ENCODE measurements at places on chromosomes 3 and 15.

GRCh38 chr3:128922804-128923459, 43.5 kb downstream of the ACAD9 start:
- DNase-seq, result no peak

DNA sequence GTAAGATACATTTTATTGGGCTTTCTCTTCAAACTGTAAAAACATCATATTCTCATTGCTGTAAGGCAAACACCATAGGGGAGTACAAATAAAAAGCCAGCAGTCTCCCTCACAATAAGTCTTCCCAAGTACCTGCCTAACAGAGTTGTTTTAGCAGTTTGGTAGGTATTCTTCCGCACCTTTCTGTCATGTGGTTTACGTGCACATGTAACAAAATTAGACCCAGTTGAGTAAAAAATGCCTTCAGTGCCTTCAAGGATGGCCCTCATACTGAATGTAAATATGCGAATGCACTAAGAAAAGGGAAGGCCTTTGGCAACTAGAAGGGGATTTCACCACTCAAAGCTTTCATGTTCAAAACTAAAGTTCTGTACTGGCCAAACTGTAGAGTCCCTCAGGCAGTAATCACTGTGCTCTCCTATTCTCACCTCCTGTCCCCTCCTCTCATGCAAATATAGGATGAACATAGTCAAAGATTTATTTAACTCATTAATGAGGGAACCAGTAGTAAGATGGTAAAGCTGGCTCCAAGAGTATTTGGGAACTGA, 26.4 kb downstream of the USP3 start:
- DNase-seq, result no peak

DNA sequence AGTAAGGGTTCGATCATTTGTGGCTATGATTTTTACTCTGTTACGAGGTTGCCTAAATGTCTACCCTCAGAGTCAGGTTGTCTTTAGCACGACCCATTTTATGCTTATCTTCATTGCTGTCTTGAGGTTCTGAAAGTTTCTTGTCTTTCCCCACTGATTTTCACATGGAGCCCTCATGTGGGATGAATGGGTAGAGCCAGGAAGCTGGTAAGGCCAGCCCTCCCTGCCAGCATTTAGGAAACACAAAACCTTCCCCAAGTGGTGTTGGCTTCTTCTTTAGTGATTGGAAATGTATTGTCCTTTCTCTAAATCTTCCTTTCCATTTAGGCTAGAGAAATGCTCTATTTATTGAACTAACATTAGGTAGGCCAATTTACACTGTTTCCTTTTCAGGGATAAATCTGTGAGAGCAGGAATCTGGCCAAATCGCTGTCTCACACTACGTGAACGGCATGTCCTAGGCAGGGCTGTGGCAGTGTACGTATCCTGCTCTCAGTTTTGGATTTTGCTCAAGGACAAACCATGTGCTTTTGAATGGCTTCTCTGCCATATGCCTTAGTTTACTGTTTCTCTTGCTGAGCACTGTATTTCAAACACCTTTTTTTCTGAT, 43.7 kb downstream of the MYZAP start:
- no peak for DNase-seq

GRCh38 chr3:36803091-36803791, 38.9 kb upstream of the DCLK3 start:
- no peak for DNase-seq

- DNase-seq, result no peak
Measured at GRCh38 chr3:184583578-184584451, 22.2 kb downstream of the EPHB3 start.

DNA sequence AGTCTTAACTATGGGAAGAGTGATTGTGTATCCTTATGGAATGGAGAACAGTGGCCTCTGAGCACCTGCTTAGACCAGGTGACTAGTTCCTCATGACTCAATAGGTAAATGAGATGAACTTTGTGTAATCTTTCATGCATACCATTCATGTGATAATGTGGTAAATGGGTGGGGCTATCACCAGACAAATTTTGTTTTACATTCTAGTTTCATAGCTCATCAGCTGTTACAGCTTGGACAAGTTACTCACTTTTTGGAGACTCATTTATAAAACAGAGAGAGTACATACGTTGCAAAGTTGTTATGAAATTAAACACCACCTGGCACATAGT, 103.7 kb upstream of the TGFBR2 start:
- peak; percentile 48 for DNase-seq

GRCh38 chr3:191382661-191383060, 52.3 kb upstream of the UTS2B start:
- no peak for DNase-seq

DNA sequence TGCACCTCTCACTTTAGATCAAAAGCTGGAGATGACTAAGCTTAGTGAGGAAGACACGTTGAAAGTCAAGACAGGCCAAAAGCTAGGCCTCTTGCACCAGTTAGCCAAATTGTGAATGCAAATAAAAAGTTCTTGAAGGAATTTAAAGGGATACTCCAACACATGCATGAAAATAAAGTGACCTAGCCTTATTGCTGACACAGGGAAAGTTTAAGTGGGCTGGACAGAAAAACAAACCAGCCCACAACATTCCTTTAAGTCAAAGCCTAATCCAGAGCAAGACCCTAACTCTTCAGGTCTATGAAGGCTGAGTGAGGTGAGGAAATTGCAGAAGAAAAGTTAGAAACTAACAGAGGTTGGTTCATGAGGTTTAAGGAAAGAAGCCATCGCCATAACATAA, 100.6 kb upstream of the PSMD6 start:
- no peak for DNase-seq

- no peak for DNase-seq
Measured at GRCh38 chr3:171267104-171267503, 193.1 kb downstream of the TNIK start.

GRCh38 chr3:33808559-33808958, 10.1 kb downstream of the PDCD6IP start:
- no peak for DNase-seq

GRCh38 chr3:10519236-10519635, 13.8 kb upstream of the ATP2B2 start:
- DNase-seq, result no peak
